ENCODE measurements at places on chromosomes 1 and 21.
A peak's percentile ranks its signal among the peaks of the same experiment; 100 is the strongest.

DNA sequence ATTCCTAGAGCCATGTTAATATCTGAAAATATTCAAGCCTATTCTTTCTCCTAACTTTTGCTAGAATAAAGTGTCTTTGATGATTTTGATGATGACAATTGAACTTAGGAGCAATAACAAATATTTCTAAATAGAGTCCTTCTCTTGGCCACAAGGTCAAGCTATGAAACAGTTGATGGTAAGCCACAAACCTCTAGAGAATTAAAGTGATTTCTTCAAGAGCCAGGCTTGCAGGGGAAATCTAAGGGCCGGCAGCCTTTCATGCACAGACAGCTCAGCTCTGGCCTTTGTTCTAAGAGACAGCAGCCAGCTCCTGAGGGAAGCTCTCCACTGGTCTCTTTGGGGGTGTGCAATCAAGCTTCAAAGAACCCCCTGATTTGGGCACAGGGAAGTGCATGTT lies 59.0 kb downstream of the SUSD4 start:
- no peak for DNase-seq

GRCh38 chr1:17277511-17278159 lies 28.7 kb downstream of the PADI3 start:
- DNase-seq, result no peak

DNA sequence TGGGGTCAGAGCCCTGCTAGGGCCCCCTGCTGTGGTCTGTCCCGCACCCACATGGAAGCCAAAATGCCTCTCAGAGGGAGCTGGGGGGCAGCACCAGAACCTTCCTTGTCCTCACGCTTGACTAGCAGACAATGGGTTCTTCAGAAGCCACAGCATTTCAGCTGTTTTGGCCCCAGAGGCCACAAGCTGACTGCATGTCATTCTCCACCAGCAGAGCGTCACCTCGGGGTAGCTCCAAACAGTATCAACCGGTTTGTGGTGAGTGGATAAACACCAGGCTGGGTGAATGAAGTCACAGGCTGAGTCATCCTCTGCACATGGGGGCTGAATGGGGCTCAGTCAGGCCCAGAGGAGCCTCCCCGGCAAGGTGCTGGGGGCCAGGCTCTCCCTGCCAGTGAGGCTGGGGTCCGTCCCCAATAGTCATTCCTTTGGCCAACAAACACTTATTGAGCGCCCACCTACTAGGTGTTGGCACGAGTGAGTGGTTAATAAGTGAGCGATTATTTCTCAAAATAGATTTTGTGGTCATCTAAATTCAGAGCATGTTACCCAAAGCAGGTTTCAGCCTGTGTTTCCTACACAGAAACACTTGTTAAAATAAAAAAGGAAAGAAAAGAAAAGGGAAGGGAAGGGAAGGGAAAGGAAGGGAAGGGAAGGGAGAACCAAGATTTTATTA lies 9.1 kb downstream of the OLIG1 start:
- peak; percentile 49 for DNase-seq

GRCh38 chr1:18549106-18549505 lies 68.4 kb downstream of the KLHDC7A start:
- DNase-seq, result no peak

- no peak for DNase-seq
These were observed 54.0 kb downstream of the PGBD5 start for GRCh38 chr1:230371923-230372703.

DNA sequence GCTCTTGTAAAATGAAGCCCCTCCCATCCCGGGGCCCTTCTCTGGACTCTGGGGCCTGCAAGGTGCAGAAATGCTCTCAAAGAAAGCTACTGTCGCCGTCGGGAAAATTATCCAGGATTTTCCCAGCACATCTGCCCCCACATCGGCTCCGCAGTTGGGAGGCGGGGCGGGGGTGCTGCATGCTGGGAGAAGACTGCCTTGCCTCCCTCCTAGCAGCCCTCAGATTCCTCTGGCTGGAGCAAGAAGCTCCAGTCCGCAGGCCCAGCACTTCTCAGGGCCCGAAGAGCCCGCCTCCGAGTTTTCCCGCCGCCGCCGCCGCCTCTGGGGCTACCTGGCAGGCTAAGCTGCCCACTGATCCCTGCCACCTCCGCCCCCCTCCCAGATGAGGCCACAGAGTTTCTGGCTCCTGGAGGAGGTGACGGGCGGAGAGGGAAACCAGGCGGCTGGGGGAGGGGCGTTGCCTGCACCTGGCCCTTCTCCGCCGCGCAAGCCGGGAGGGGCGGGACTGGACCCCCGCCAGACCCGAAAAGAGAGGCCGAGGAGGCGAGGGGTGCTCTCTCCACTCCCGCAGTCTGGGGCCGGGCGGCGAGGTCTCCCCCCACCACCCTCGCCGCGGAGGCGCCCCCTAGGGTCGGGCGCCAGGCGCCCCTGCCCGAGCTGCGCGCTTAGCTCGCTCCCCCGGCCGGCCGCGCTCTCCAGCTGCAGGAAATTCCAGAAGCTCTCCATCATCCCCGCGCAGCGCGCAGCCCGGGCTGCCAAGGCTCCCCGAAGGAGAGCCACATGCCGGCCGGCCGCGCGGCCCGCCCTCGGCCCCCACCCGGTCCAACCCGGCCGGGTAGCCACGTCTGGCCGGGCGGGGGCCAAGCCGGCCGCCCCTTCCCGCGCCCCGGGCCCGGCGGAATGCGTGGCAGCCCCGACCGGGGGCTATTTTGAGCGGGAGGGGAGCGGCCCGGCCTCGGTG lies 28.8 kb downstream of the AHDC1 start:
- DNase-seq, result no peak

- no peak for DNase-seq
These were observed 61.8 kb upstream of the LRRC8D start for GRCh38 chr1:89759036-89759435.

DNA sequence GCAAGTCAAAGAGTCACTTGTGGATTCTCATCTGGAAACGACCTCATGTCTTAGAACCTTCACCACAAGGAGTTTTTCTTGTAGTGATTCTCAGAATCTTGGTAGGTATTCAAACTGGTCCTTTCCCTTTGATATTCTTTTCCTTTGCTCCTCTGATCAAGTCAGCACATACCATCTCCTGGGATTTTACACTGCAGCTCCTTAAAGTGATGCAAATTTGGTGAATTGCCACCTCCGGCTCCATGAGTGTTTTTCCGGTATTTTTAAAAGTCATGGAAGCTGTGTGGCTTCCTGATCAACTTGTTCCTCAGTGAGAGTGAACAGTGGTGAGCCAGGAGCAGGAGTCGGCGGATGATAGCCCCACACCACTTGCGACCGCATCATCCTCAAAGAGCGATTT lies 182.1 kb upstream of the DAB1 start:
- no peak for DNase-seq

GRCh38 chr1:88140325-88140724 lies 543.7 kb upstream of the PKN2 start:
- DNase-seq, result no peak

GRCh38 chr1:212611000-212611948 lies 2.7 kb downstream of the ATF3 start:
- DNase-seq, result no peak

DNA sequence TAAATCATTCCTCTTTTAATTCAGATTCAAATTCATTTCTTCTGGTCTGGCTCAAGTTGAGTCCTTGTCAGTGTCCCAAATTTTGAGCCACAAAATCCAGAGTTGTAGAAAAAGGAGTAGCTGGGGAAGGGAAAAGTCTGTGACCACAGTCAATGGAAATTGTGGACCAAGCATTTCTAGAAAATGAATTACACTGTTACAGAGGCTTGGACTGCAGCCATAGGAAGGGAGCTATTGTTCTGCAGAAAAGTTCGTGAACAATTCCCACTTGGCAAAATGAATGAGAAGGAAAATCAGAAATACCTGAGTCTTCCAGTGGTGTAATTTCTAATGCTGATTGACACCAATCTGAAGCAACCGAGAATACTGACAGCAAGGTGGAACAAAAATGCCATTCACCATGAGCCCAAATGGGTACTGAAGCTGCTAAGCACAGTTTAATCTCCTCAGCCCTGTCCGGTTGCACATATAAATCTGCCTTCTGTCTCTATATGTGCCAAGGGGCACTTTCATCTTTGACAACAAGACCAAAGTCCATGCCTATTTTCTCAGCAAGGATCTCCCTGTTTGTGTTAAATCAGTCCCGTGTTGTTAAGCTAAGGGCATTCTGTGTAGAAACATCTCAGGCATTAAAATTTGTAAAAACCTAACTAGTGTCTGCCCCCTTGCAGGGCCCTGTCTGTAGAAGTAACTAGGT lies 51.3 kb downstream of the TEX35 start:
- DNase-seq, result no peak

DNA sequence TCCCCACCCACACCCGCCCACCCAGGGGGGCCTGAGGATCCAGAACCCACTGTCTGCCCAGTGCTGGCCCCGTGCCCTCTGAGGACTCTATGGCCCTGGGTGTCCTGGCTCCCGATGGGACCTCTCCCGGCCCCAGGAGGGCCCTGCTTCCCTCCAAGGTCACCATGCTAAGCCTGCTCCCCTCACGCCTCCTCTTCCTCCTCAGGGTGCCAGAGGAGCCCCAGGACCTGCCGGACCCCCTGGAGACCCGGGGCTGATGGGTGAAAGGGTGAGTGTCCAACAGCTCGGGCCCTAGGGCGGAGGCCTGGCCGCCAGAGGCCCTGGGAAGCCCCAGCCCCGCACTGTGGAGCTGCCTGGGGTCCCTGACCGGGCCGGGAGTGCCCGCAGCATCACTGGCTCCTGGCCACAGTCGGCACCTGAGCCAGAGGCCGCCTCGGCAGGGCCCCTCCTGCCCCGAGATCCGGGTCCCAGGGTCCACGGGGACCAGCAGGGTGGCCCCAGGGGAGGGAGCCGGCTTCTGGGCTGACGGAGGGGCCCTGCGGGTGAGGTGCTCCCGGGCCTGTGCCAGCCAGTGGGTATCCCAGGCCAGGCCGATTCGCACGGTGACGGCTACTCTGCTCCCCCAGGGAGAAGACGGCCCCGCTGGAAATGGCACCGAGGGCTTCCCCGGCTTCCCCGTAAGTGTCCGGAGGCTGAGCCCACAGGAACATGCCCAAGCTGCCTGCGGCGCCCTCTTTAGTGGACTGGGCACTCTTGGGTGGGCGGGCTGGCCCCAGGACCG lies 16.1 kb downstream of the COL6A1 start:
- DNase-seq, result no peak

All from GF-D8 (cell line).